ENCODE measurements at places on chromosomes 2 and 18. TPM values are rescaled to one million over a fixed set of nuclear protein-coding genes. Genes with fewer than 3 reads are reported as not detected.

Gene ST8SIA3
- not detected for total RNA-seq

Gene ASB18
- total RNA-seq: not detected

Gene NETO1
- not detected for total RNA-seq

Gene GALNT5
- not detected for total RNA-seq

Gene CENPA
- total RNA-seq: 7.8 TPM

Gene CLK1
- total RNA-seq: 87.5 TPM

Gene EN1
- total RNA-seq: not detected

Gene SLC14A1
- not detected for total RNA-seq

Gene FMNL2
- 48.4 TPM for total RNA-seq

Gene GLI2
- total RNA-seq: not detected

DNA sequence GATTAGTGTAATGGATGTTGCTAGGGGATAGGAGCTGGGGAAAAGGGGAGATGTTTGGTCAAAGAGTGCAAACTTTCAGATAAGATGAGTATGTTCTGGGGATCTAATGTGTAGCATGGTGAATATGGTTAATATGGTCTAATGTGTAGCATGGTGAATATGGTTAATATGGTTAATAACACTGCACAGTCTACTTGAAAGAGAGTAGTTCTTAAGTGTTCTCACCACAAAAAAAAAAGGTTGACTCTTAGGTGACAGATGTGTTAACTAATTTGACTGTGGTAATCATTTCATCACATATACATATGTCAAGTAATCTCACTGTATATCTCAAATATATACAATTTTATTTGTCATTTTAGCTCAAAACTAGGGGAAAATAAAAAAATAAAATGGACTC, 121.3 kb upstream of the CD226 start:
- no peak for DNase-seq

DNA sequence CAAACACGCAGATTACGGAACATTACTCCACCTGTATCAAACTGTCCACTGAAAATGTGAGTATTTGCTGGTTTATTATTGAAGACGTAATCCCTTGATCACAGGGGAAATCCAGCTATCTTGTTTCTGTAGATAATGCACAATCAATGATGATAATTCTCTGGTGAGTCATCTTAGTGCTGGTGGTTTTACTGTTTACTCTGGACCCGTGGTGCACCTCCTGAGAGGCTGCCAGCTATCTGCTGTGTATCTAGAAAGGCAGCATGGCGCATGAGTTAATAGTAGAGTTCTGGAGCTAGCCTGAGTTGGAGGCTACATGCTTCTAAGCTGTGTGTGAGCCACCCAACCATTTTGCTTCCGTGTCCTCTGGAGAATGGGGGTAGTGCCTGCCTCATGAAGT, 6.5 kb downstream of the NCAPH start:
- DNase-seq: peak; percentile 62

- no peak for DNase-seq
Measured at GRCh38 chr2:122129399-122129798, 373.9 kb downstream of the TSN start.

DNA sequence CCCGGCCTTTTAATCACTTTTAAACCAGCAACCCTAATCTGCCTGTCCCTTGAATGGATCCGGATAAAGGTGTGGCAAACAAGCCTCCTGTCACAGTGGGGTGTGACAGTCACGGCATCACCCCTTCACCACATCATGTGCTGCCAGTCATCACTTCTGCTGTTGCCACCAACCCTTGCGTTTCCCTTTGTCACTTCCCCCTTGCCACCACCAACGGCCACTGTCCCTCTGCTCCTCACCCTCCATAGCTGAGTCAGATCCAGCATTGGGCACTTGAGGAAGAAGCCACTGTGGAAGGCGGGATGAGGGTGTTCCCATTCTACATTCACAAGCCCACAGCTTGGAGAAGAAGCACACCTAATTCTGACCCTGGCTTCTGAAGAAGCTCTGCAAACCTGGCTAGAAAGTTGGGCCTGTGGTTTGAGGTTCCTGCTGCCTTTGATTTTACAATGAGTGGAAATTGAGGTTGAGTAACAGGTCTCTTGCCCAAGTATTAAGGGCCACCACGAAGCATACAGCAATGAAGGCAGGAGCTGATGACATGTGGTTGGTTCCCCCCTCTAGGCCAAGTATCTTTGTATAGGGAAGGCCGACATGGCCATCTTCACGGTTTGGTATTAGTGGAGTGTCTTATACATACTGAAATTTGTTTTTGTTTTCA, 22.9 kb upstream of the DARS1 start:
- no peak for DNase-seq

GRCh38 chr2:10620481-10620880, 69.3 kb downstream of the NOL10 start:
- no peak for DNase-seq

DNA sequence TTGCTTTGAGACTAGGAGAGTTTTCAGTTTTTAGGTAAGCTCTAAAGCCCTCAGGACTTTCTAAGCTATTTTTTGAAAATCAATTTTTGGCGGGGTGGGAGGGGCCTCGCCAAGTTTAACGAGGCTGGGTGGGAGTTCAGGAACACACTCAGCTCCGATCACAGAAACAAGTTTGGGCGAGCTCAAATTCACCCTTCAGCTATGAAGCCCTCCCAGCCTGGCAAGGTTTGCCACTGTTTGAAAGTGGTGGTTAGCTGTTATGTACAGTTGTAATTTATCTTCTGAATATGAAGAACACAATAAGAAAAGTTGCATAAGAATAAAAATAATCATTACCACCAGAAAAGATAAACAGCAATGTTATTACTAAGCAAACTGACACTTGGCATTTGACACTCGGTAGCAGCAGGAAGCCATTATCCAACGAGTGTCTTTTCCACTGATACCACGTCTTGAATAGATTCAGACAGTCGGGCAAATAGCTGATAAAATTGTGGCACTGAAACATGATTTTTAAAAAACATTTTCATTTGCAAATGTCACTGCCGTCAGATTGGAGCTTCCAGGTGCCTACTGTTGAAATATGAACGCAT, 59.8 kb downstream of the KCTD1 start:
- no peak for DNase-seq

DNA sequence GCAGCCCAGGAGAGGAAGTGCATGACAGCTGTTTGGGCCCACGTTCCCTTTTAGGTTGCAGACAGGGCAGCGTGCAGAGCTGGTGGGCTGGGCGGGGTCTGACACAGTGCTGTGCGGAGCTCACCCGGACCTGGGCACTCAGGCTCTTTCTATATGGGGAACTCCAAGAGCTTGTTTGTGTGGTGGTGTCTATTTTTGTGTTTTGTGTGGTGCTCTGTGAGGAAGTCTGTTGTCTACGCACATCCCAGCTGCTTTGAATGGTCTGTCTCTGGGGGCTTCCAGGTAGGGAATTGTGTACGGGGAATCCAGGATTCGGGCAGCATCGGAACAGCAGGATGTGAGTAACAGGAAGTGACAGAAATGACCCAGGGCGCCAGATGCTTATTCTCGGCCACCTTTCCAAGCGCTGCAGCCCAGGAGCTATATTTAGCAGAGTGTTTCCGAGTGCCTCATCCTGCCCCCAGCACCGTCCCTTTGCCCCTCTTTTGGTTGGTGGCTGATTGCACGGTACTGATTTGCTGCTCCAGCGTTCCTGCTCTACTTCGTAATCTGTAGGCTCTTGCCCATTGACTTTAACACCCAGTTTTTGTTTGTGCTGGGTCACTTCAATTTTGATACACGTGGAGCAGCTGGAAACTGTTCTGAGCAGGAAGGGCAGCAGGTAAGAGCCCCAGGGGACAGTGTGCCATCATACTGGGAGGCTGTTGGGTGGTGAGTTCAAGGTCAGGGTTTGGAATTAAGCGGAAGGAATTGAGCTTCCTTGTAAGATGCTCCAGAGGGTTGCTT, 64.7 kb downstream of the DGKD start:
- DNase-seq: peak; percentile 94

- no peak for DNase-seq
Measured at GRCh38 chr18:72235422-72235821, 308.7 kb downstream of the CBLN2 start.

- DNase-seq: no peak
Measured at GRCh38 chr2:167750675-167751074, 496.7 kb downstream of the STK39 start.

DNA sequence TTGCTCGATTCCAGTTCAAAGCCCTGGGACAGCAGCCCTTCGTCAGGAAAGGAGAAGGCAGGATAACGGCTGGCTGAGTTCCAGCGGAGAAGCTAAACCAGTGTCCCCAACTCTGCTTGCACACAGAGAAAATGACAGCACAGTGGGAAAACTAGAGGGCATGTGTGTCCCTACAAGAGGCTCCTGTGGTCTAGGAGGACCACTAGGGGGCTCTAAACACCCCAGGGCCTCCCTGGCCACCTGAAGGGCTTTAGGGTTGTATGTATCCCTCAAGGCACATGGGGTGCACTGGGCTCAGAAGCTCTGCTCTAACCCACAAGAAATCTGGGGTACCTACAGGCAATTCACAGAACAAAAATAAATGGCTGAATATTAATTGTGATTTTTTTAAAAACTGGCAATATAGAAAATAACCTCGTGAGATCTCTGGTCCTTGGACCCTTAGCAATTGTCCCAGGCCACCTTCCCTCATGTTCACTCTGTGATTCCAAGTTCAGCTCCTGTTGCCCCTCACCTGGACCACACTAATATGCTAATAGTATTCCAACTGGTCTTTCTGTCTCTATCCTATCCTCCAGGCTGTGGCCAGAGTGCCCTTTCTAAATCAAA, 17.5 kb downstream of the STAT1 start:
- DNase-seq: peak; percentile 54

GRCh38 chr2:19670303-19670702, 231.5 kb downstream of the TTC32 start:
- no peak for DNase-seq

DNA sequence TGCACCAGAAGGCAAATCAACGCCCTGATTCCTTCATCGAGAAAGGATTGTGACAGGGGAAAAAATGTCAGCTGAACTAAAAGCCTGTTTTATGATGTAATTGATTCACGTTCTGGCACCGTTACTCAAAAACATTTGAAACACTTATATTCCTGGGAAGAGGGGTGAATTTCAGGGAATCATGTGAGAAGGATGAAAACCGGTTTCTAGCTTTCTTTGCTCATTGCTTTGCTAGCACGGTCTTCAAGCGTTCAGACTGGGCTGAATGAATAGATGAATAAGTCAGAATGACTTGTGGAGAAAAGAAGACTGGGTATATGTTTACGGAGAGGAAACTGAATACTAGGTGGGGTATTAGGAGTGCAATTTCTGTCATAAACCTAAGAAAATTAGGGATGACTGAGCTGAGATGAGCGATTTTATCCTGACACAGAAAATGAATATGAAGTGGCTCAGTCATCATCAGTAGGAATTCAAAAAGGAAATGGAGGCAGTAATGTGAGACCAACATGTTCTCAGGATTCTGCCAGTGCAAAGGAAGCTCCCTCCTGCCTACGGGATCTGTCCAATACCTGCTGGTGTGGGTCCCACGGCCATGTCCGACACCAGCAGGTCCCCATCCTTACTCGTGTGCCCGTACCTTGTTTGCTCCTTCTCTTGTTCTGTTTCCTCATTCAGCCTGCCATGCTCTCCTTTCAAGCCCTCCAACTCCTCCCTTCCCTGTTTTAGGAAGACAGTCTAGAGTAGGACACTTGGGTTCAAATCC, 124.7 kb upstream of the ARL5A start:
- no peak for DNase-seq

DNA sequence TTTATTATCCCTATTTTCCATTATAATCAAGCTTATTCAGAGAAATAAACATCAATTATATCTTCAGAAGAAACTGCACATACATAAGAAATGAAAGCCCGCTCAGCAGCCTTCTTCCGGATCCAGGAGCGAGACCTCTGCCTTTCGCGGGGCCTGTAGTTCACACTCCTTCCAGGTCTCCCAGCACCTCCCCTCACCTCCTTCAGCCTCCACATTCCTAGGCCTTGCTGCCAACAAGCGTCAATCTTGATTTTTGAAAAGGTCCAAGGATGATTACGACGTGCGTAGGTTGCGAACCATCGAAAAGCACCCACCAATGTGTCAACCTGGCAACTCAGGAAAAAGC, 355 bp upstream of the KIDINS220 start:
- DNase-seq: no peak

DNA sequence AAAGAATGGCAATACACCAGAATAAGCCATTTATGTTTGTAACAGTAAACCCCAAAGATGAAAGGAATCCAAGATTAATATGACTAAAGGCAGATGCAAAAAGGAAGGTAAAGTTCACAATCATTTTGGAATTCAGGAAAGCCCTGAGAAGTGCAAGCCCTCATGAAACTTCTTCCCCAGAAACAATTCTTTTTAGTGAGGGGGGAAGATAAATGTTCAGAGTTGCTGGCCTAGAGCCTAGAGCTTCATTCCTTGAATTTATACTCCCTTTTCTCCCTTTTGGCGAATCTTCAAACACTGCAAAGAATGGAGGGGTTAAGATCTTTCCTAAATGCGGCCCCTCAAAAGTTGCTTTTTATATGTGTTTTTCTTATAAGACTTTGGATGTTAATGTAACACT, 368.8 kb downstream of the MEIS1 start:
- no peak for DNase-seq

- peak; percentile 78 for DNase-seq
Measured at GRCh38 chr2:171402906-171403580, 30.7 kb downstream of the METTL8 start.

DNA sequence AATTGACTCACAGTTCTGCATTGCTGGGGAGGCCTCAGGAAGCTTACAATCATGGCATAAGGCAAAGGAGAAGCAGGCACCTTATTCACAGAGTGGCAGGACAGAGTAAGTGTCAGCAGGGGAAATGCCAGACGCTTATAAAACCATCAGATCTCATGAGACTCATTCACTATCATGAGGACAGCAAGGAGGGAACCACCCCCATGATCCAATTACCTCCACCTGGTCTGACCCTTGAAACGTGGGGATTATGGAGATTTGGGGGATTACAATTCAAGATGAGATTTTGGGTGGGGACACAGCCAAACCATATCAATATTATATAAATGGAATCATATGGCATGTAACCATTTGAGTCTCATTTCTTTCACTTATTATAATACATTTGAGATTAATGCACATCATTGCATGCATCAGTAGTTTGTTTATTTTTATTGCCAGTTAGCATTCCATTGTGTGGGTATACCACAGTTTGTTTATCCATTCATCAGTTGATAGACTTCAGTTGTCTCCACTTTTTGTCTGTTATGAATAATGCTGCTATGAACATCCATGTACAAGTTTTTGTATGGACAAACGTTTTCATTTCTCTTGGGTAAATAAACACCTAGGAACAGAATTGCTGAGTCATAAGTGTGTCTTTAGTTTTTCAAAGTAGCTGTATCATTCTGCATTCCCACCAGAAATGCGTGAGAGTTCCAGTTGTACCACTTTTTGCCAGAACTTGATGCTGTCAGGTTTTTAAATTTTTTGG, 5.8 kb upstream of the SRBD1 start:
- DNase-seq: no peak

GRCh38 chr2:200305797-200306195, 697 bp upstream of the SPATS2L start:
- peak; percentile 53 for DNase-seq
